ENCODE measurements at places on chromosomes 12 and 14. TPM values are rescaled to one million over a fixed set of nuclear protein-coding genes. Genes with fewer than 3 reads are reported as not detected.

Gene MBIP
- total RNA-seq = 9.8 TPM

GRCh38 chr12:54616933-54617680, 17.6 kb downstream of the LACRT start:
- H3K4me3 ChIP-seq = no peak overlapping the region
- DNase-seq = no peak
- H3K27ac ChIP-seq = no peak overlapping the region
- H3K4me1 ChIP-seq = no peaks in the 10 kb centered on the region

DNA sequence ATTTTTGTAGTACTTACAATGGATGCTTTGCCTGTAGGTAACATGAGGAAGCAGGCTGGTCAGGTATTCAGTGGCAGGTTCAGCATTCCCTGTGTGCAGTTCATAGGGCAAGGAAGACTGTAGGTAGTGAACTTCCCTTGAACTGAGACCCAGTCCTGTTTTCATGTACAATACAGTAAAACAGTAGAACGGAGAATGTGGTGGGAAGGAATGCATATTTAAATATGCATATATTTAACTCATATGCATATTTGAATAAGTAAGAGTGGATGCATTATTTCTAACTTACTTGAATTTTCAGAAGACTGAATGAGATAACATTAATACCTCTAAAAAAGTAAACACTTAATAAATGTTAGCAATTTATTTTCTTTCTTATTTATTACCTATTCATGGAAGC, 147.6 kb upstream of the FLRT2 start:
- no peaks in the 10 kb centered on the region for H3K27me3 ChIP-seq
- no peaks in the 10 kb centered on the region for H3K36me3 ChIP-seq
- H3K4me1 ChIP-seq = no peaks in the 10 kb centered on the region
- no peak overlapping the region for H3K27ac ChIP-seq
- no peak for DNase-seq

- peaks cover 19% of the 10 kb centered on the region for H3K4me1 ChIP-seq
- no peak overlapping the region for H3K4me3 ChIP-seq
- DNase-seq = no peak
- no peak overlapping the region for H3K27ac ChIP-seq
Observed at GRCh38 chr12:108567406-108568337, 5.3 kb downstream of the ISCU start.

DNA sequence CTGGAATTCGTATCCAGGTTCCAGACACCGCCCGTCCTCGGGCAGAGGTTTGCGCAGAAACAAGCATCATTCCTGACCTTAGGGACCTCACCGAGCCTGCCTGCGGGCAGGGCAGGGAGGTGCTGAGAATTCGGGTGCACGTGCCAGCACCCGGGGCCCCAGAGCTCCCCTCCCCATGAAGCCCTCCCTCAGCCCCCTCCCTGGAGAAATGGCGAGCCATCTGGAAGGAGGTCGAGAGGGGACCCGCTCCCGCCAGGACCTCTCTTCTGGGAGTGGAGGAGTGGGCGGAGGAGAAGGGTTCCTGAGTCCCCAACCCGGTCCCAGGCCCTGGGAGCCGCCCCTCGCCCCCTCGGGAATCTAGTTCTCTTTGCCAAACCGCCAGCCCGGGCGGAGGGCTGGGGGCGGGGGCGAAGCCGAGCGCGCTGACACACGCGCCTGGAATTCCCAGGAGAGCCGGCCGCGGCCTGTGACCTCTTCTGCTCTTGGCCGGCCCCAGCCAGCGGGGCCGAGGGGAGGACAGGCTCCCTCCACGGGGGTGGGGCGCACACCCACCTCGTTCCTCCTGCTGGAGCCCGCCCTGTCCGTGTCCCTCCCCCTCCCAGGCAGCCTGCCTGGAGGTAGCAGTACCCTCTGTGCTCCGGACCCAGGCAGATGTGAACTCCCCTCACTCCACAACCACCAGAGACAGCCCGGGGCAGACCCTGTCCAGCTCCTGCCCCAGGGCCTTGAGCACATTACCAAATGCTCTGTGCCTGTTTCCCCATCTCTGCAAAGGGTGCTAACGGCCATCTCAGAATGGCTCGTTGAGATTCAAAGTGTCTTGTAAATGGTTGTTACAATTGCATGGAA, 23.0 kb upstream of the GPR132 start:
- H3K4me1 ChIP-seq = peaks cover 43% of the 10 kb centered on the region
- no peak for DNase-seq
- peak overlapping the region; percentile 86 for H3K27ac ChIP-seq
- no peak overlapping the region for H3K4me3 ChIP-seq

- no peak overlapping the region for H3K27ac ChIP-seq
- H3K4me1 ChIP-seq = peaks cover 5% of the 10 kb centered on the region
- H3K4me3 ChIP-seq = peak overlapping the region; percentile 86
- peaks cover 25% of the 10 kb centered on the region for H3K27me3 ChIP-seq
- DNase-seq = no peak
- no peaks in the 10 kb centered on the region for H3K36me3 ChIP-seq
Observed at GRCh38 chr12:48182631-48183030, 813 bp upstream of the CCDC184 start.

- no peak for DNase-seq
- H3K4me3 ChIP-seq = no peak overlapping the region
- no peaks in the 10 kb centered on the region for H3K4me1 ChIP-seq
- no peaks in the 10 kb centered on the region for H3K36me3 ChIP-seq
- no peaks in the 10 kb centered on the region for H3K27me3 ChIP-seq
Observed at GRCh38 chr14:88870777-88871176, 46.3 kb downstream of the TTC8 start.

Data from Panc1 (cell line).